HL-60 (cell line): ENCODE measurements at places on chromosomes 16 and 17.
A peak's percentile ranks its signal among the peaks of the same experiment; 100 is the strongest.

GRCh38 chr16:74322301-74322710 lies 25.7 kb downstream of the PSMD7 start:
- no peak for DNase-seq

- peak; percentile 30 for DNase-seq
Measured at GRCh38 chr16:50169555-50170096, 16.5 kb downstream of the TENT4B start.

GRCh38 chr17:72359811-72360210 lies 239.0 kb downstream of the SOX9 start:
- no peak for DNase-seq

GRCh38 chr16:3659251-3659650 lies 4.8 kb downstream of the DNASE1 start:
- no peak for DNase-seq

DNA sequence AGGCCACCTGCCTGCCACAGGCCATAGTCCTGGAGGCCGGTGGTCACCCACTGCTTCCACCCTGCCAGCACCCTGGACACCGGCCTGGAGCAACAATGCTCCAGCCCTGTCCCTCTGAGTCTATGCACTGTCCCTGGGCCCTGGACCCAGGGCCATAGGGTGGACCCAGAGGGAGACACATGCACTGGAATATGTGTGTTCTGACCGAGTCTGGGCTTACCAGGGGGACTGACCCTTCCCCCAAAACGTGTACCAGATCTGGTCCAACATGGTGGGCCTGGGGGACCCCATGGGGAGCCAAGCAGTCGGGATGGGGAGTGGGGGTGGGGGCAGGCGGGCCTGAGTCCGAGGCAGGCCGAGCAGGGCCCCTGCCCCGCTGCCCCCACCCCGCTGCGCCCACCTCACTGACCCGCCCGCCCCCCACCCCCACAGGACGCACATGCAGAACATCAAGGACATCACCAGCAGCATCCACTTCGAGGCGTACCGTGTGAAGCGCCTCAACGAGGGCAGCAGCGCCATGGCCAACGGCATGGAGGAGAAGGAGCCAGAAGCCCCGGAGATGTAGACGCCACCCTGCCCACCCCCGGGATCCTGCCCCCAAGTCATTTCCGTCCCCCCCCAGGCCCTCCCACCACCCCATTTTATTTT lies 357.4 kb downstream of the SEC14L1 start:
- DNase-seq = no peak

GRCh38 chr16:86389566-86390328 lies 120.6 kb upstream of the FOXF1 start:
- no peak for DNase-seq

- DNase-seq = no peak
Measured at GRCh38 chr17:27631411-27631760, 398 bp downstream of the LGALS9 start.

GRCh38 chr17:7317161-7317803 lies 2.1 kb upstream of the GPS2 start:
- no peak for DNase-seq

DNA sequence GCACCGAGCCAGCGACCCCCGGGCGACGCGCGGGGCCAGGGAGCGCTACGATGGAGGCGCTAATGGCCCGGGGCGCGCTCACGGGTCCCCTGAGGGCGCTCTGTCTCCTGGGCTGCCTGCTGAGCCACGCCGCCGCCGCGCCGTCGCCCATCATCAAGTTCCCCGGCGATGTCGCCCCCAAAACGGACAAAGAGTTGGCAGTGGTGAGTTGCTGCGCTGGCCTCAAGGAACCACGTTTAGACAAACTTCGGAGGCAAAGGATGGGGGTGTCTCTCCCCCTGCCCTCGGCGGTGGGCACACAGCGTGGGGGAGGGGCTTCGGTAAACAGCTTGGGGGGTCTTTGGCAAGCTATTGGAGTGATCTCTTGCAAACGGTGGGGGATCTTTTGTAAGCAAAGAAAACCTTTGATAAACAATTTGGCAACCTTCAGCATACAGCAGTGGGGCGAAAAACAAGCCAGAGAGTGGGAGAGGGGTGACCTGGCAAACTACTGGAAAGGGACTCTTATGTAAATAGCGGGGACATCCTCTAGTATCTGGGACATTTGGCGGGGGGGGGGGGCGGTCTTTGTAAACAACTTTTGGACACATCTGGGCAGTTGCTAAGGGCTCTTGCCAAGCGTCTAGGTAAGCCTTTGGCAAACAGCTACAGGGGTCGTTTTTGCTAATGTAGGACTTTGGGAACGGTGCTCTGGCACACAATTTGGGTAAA lies 587 bp downstream of the MMP2 start:
- no peak for DNase-seq

DNA sequence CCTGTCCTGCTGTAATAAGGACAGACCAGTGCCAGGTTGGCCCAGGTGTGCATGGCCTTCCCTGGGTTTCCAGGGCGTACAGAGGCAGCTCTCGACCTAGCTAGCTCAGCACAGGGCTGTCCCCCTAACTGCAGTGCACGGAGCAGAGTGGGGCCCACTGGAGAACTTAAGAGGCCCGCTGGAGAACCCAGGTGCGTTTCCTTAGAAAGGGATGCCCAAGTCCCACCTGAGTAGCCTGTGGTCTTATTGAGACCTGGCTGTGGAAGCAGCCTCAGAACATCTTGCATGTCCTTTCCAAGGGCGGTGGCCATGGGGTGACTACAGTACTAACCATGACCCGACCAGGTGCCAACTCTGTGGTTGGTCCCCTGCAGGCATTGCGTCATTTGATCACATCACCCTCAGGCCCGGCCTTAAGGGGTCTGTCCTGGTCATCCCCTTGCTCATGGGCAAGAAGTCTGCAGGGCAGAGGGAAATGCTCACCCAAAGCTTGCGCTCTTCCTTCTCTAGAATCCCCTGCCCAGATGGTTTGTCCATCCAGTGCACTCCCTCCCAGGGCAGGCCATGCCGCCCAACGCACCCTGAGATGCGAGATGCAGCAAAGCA lies 3.3 kb upstream of the CCNF start:
- DNase-seq = no peak

DNA sequence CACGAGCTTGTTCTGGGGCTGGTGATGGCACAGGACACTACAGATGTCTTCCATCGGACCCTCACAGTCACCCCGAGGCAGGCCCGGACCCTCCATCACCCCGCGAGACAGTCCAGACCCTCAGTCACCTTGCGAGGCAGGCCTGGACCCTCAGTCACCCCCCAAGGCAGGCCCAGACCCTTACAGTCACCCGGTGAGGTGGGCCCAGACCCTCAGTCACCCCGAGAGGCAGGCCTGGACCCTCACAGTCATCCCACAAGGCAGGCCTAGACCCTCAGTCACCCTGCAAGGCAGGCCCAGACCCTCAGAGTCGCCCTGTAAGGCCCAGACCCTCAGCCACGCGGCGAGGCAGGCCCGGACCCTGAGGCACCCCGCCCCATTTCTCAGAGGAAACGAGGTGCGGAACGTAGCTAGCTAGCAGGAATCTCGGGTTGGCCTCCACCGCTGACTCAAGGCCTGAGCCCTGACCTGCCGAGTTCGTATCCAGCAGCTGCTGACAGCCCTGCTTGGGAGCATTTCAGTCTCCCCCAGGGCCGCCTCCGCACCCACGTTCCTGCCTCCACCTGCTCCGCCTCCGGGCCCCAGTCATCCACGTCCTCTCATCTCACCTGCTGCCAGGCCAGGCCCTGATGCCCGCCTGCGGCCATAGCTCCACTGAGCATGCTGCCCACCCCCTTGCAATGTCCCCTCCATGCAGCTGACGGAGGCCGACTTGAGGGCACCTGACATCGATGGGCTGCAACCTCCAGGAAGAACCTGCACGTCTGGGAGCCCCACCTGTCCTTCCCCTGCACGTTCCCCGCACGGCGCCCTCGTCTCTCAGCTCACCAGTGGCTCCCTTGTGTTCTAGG lies 28.7 kb downstream of the RPH3AL start:
- no peak for DNase-seq

DNA sequence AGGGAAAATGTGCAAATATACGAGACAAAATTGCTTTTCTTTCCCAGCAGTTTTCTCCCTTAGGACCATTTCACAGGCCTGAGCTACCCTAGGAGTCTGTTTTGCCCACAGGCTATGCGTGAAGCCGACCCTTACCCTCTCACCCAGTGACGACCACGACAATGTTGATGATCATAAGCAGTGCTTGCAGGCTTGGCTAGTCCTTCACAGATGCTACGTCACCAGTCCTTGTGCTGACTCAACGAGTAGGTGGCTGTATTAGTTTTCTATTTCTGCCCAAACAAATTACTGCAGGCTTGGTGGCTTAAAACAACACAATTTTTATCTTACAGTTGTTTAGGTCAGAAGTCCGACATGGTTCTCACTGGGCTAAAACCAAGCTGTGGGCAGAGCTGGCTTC lies 574.6 kb upstream of the HSBP1 start:
- no peak for DNase-seq

- DNase-seq = no peak
Measured at GRCh38 chr16:20760346-20760745, 3.5 kb upstream of the ACSM3 start.

DNA sequence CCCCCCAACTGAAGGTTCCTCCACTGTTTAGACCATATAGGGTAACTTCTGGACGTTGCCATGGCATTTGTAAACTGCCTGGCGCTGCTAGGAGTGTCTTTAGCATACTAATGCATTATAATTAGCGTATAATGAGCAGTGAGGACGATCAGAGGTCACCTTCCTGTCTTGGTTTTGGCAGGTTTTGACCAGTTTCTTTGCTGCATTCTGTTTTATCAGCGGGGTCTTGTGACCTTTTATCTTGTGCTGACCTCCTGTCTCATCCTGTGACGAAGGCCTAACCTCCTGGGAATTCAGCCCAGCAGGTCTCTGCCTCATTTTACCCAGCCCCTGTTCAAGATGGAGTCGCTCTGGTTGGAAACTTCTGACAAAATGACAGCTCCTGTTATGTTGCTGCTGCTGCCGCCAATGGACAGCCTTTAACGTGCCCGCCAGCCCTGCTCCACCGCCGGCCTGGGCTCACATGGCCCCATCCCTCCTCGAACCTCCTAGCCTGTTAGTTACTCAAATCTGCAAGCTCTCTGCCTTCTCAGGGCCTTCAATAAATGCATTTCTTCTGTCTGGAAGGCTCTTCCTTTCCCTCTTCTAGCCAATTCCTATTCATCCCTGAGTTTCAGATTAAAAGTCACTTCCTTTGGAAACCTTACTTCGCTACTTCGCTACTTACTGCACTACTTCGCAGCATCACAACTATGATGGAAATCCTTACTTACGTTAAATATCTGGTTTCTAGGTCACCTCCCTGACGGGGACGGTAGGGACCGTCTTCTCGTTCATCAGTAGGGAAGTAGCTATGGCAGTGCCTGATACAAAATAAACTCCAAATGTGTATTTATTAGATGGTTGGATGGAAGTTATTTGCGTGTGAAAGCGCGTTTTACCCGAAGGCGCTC lies 640 bp upstream of the NAGLU start:
- no peak for DNase-seq

DNA sequence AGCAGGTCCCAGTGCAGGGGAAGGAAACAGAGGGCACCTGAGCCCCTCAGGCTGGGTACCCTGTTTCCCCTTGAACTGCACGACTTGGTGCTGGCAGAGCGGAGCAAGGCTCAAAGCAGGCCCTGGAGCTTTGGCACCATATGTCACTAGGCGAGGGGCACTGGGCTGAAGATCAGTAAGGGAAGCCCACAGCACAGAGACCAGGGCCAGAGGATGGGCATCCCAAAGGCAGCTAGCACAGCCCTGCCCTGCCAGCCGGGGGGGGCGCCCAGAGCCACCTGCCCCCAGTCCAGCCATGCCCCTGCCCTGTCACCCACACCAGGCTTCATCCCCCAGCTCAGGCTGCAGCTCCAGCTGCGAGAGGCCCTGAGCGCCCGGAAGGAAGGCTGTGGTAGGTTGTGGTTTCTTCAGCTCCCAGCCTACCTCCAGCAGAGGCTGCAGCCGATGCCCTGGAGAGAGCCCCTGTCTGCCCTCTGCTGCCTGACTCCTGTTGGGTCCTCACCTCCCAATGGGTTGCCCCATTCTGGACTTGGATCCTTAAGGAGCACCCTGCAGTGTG lies 10.9 kb downstream of the NHERF1 start:
- DNase-seq = no peak

- DNase-seq = no peak
Measured at GRCh38 chr16:13014476-13014875, 113.1 kb downstream of the SHISA9 start.

DNA sequence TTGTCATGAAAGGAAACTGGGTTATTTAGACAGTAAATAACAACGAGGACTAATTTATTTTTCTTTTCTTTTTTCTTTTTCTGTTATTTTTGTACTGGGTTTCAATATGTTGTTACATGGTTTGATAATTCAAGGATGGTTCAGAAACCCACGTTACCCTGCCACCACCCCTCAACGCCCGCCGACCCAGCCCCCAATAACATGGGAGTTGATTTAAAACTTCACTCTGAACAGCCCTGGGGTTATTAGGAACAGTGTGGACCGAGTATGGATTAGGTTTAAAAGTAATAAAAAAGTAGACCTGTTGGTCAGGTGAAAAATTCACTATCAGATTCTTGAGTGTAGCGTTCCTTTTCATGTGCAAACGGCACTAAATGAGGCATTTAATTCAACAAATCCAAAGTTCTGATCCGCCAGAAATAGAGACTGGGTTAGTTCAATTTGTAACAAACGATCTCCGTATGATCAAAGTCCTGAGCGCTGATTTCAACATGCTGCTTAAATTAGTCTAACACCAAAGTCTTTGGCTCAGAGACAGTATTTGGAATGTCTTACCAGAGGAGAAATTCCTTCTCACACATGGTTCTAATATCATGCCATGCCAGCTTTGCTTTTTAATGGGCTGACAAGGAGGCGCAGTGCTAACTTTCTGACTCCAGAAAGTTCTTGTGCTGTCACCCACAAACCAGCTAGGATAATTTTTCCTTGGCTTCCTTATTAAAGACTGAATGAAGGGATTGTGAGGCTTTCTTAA lies 173.1 kb upstream of the IRX3 start:
- DNase-seq = no peak

GRCh38 chr16:83215406-83216001 lies 588.7 kb downstream of the CDH13 start:
- peak; percentile 48 for DNase-seq

DNA sequence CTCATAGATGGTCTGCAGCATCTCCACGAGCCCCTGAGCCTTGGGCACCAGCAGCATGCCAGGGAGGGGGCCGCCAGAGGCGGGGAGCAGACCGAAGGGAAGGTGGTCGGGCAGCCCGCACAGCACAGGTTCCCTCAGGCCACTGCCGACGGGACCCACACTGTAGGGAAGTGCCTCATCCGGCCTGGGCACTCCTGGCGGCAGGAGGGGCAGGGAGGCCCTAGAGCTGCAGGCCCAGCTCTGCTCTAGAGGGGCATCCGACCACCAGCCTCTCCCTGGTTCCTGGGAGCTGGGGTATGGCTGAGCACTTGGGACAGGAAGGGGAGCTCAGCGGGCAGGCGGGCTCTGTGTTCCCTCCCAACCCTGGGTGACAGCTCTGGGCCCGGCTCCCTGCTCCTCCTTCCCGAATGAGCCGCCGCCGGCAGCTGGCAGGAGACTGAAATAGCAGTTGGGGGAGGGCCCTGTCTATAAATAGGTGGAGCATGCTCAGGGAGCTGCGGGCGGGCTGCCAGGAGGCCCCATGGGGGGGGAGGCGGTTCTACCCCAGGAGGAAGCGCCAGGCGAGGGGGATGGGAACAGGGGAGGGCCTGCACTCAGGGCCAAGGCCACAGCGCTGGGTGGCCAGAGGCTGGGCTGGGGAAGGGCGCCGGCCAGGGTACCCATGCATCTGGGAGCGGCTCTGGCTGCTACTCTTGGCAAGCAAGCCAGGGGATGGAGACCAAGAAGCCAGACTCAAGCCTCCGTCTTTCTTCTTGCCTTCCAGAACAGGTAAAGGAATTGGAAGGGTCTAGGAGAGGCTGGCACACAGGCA lies 12.4 kb downstream of the HDAC5 start:
- peak; percentile 98 for DNase-seq
